Activated CD8-positive, alpha-beta memory T cell treated with anti-CD3 and anti-CD28 coated beads, Interleukin-2, amount 50 U/mL, for 4 hours (primary cell): ENCODE measurements at places on chromosomes 12 and 14.

GRCh38 chr14:75232597-75232996, 46.0 kb upstream of the FOS start:
- DNase-seq: peak; percentile 31

DNA sequence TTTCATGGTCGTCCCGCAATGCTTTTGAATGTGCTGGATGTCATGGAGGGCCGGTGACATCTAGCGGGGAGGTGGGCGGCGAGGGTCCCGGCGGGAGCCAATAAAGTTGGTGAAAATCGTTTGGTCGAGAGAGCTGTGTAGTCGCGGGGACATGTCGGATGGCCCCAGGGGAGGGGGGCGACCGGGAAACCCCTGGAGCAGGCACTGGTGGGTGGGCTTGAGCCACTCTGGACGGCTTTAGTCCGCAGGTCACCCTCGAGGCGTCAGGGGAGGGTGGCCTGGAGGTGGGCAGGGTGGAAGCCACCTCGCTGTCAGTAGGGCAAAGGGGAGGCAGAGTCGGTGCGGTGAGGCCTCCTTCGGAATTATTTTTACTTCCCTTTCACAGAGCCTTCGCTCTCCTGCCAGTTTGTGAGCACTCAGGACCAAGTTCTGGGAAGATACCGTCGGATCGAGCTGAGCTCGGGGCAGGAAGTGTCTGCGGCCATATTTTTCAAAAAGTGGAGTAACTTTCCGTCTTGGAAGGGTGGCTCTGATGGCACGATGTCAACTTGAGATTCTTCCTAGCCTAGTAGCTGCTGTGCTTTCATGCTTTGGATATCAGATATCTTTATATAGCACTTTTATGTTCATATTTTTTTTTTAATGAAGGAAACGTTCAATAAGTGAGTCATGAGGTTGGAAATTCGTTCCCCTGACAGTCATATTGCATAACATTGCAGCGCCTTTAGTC, 28.2 kb downstream of the WBP11 start:
- peak; percentile 31 for DNase-seq

- DNase-seq: no peak
These were observed 1322.3 kb upstream of the SEL1L start for GRCh38 chr14:82855912-82856391.

DNA sequence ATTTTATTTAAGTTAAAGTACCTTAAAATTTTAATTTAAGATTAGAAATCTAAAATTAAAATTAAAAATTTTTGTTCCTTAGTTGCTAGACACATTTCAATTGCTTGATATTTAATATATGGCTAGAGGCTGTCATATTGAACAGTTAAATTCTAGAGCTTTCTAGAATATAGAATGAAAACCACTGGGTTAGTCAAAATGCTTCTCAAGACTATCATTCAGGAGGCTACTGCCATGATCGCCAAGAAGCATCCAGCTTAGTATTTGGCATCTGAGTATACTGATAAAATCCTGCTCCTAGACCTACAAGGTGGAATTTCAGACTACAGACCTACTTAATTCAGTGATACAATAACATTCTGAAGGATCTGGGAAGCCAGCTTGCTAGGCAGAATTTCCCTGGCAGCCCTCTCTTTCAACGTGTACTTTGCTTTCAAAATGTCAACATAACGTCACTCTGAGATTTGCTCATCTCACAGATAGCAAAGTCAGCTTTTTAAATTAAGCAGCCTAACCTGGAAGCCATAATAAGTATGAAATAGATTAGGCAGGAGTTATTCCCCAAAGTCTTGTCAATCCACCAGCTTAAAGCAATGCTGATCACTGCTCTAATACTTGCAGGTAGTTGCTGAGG, 525.8 kb downstream of the FSCB start:
- no peak for DNase-seq

DNA sequence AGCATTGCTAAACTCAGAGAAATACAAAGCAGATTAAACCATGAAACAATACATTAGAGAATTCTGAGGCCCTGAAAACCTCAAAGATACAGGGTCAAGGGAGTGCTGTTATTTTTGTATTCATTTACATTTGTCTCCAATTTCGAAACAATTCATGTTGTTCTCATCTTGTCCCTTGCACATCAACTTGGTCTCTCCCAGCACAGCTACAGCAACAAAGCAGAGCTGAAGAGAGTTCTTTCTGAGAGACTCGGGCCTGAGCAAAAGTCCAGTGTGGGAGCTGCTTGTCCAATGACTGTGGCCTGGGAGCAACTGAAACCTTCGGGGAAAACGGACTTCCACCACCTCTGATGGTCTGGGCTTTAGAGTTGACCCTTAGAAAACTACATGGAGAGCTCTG, 79.4 kb upstream of the CDKN3 start:
- no peak for DNase-seq

- no peak for DNase-seq
These were observed 311.9 kb downstream of the CACNA1C start for GRCh38 chr12:2364631-2365051.

- DNase-seq: peak; percentile 21
These were observed at the start of gene RTN1 for GRCh38 chr14:59870277-59871165. TSS of gene RTN1 (minus strand) at chr14:59870776. CDS start at chr14:59870630, 146 bp downstream.

- DNase-seq: no peak
These were observed 225.2 kb upstream of the RTL1 start for GRCh38 chr14:101128478-101129321.

DNA sequence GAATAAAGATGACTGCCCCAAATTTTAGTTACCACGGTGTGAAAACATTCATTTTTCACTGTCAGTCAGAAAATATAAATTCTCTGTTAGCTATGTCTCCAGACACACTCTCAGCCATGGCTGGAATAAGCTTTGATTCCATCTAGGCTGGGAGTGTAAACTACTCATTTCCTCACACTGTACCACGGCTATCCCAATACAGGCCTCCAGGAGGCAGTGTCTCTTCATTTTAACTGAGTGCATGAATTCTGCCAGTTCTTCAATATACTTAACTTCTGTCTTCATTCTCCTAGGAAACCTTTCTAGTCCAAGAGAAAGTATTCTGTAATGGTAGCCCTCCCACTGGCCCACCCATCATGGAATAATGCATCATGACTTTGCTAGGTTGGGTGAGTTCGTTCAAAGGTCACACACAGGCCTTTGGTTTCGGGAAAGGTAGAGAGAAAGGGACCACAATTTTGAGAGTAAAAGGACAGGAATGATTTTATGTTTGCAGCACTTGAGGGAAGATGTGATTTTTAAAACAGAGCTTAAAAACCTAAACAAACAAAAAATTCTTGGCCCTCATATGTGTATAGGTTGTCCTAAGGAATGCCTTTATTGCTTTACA, 381.1 kb downstream of the SEC23A start:
- no peak for DNase-seq

DNA sequence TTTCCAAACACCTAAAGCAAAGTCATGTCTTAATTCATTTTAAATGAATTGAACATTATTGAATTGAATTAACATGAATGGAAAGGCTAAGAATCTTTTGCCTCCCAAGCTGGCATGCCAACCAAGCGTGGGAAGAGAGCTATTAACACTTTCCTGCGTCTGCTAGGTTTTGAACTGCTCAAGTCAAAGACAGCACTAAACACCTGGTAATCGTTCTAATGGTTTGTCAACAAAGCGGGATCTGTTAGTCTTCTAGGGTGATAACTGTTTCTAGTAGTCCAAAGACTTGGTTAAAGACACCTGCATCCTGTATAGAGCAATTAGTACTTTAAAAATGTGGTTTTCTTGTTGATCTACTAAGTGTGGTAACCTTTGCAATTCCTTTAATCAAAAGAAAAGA, 164.2 kb upstream of the HMGA2 start:
- DNase-seq: no peak

DNA sequence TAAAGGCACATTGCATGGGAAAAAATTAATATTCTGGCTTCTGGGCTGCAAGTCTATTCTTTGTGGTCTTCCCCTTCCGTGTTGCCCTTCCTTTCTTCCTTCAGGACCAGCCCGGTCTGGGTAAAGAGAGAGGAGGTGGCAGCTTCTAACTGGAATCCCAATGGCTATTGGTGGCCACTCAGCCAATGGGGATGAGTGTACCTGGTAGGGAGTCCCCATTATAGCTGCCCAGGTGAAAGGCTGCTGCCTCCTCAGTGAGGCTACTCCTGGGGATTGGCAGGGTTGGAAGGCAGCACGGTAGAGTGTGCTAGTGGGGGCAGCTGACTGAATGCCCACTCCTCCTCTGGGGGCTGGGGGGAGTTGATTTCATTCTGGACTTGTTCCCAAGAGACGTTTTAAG, 112.6 kb downstream of the RBM19 start:
- DNase-seq: no peak

DNA sequence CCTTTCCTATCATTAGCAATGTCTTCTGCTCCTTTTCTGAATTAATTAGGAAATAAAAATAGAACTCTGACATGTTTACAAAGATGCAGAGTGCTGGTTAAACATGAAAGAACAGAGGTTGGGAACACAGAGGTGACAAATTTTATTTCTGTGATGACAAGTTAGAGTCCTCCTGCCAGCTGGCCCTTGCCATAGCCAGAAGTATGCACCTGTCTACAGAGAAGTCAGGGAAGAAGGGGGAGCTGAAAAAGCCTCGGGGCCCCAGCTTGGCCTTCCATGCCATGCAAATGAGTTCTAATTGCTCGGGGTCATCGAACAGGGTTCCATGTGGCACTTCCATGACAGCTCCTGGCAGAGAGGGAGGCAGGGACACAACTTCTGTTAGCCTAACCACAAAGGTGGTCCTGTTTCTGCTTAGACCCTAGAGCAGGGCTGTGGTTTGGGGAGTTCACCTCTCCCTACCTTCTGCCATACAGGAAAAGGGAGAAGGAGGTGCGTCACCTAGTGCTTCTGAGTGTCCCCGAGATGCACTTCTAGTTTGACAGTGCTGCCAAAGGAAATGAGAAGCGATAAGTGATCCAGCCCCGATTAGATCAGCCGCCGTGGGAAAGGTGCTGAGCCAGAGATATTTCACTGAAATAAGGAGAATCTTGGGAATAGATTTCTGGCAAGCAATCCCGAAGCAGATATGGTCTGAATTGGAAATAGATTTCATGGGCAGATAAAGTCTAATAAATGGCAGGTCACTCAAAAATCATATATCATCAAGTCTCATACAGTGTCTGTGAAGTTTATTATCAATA, 155.8 kb upstream of the FOXN3 start:
- no peak for DNase-seq

- DNase-seq: no peak
These were observed 14.9 kb upstream of the POLR3B start for GRCh38 chr12:106342397-106343213.

GRCh38 chr12:128387811-128388422, 120.9 kb downstream of the TMEM132C start:
- DNase-seq: no peak

DNA sequence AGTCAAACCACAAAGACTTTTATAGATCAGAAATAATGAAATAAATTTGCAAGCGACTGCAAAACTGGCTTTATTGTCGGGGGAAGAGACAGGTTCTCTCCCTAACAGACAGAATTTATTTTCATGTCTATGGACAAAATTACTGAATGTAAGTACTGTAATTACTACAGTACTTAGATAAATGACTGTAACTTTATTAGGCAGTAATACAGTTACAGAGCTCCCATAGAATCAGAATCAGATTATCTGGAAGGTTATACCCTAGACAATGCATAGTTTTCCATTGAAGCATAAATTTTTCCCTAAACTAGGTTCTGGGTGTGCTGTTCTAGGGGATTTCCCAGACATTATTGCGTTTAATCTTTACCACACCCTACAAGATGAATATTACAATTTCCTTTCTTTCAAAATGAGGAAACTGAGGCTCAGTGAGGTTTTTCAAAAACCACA, 114.2 kb downstream of the C12orf75 start:
- DNase-seq: no peak
